ENCODE measurements at places on chromosomes 6 and 20.

- DNase-seq, result no peak
These were observed 75.7 kb downstream of the BMP7 start for GRCh38 chr20:57190536-57191264.

DNA sequence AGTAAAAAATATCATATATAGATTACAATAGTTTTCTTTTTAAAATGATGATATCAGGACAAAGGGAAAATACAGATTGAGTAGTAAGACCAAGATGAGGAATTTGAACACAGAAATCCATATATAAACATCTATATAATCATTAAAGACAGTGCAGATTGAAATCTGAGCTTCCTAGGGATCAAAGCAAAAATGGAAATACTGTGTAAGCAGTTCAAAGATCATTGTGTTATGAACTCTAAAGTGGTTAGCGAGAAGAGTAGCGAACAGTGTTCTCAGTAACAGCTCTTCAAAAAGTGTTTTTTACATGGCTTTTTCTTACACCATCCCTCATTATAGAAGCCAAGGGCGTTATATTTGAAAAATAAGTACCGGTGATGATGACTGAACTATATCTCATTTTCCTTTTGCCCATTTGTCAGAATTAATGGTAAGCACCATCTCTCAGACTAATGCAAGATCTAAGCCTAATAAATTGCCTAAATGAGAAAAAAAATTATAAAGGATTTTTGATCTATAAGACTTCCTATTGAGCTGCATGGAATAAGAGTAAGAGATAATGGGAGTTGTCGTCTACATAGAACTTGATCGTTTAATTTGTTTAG, 226.3 kb downstream of the ZFAND3 start:
- no peak for DNase-seq

GRCh38 chr6:109179507-109179906, 84.2 kb downstream of the CEP57L1 start:
- DNase-seq, result no peak

DNA sequence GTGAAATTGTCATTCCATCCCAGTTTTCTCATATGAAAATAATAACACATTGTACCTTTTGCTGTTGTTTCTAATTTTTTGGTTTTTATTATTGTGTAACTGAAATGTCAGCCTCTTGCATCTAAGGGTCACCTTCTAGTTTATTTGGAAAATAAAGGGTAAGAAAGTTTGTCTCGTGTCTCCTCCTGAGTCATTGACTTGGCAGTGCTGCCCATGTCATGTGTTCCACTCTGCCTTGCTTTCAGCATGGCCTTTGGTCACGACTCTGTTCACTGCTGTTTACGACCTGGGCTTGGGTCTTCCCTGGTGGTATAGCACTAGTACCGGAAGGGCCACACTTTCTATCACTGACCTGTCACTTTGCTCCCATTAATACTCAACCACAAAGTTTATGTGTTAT, 171.4 kb upstream of the RSPO3 start:
- DNase-seq, result no peak

GRCh38 chr6:127291495-127291894, 24.8 kb downstream of the RNF146 start:
- no peak for DNase-seq

- no peak for DNase-seq
These were observed 172.8 kb upstream of the ARG1 start for GRCh38 chr6:131400054-131400778.

GRCh38 chr6:1131285-1132079, 180.4 kb upstream of the FOXQ1 start:
- DNase-seq, result no peak

GRCh38 chr6:152859225-152859624, 108.6 kb downstream of the VIP start:
- no peak for DNase-seq

- DNase-seq, result no peak
These were observed 481.5 kb upstream of the JAG1 start for GRCh38 chr20:11155156-11155756.

DNA sequence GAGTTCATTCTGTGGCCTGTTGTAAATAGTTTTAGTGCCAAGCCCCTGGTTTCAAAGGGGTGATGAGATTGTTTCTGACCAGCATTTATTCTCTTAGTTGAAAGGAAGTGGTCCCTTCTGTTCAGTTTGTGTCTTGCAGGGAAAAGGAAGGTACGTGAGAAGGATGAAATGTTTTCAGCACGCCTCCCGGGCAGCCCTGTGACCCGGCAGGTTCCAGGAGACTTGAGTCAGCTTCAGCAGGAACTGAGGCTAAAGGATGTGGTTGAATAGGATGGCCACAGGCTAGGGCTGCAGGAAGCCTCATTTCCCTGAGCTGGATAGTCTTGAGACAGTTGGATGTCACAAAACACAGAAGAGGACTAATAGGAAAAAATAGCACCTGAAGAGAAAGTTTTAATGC, 132.4 kb upstream of the SYNDIG1 start:
- no peak for DNase-seq

DNA sequence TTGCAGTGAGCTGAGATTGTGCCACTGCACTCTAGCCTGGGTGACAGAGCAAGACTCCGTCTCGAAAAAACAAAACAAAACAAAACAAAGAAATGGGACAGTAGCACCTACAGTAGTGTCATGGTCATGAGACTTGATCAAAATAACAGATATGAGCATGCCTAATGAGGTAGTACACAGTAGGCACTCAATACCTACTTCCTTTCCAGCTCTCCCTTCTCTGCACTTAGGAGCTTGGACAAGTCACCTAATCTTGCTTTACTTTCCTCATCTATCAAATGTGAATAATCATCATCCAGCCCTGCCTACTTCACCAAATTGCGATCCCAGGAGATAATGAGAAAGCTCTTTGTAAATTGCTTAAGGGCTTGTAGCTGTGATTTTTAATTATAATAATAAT, 55.4 kb upstream of the EPB41L1 start:
- no peak for DNase-seq

GRCh38 chr6:39594285-39594684, 130.9 kb downstream of the KIF6 start:
- no peak for DNase-seq

DNA sequence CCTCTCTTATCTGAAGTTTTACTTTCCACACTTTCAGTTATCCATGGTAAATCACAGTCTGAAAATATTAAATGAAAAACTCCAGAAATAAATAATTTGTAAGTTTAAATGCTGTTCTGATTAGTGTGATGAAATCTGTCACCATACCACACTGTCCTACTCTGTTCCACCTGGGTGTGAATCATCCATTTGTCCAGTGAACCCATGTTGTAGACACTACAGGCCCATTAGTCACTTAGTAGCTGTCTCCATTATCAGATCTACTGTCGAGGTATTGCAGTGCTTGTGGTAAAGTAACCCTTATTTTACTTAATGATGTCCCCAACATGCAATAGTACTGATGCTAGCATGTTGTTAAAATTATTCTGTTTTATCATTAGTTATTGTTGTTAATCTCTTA, 29.2 kb upstream of the MMS22L start:
- DNase-seq, result no peak

DNA sequence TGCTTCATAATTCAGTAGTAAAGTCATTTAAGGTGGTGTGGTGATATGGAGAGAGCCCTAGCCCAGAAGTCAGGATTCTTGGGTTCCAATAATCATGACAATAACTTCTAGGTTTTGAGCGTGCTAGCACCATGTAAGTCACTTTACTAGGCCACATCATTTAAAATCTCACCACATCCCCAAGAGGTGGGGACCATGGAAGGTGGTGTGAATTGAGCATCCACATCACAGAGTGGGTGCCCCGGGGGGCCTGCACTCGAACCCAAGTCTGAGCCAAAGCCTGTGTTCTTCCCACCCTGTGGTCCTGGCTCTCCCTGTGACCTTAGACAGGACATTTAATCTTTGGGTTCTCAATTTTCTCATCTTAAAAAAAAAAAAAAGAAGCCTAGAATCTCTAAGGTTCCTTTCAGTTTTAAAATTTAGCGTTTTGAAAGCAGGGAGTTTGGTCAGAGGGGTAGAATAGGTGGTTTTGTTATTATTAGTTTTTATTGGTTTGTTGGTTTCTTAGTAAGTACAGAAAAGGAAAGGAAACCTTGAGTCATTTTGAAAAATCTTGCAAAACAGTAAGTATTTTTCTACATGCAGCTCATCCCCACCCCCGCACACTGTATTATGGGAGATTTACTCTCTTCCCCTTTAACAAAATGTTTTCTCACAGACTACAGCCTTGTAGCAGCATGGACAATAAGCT, 26.4 kb downstream of the ARMC2 start:
- DNase-seq, result no peak

DNA sequence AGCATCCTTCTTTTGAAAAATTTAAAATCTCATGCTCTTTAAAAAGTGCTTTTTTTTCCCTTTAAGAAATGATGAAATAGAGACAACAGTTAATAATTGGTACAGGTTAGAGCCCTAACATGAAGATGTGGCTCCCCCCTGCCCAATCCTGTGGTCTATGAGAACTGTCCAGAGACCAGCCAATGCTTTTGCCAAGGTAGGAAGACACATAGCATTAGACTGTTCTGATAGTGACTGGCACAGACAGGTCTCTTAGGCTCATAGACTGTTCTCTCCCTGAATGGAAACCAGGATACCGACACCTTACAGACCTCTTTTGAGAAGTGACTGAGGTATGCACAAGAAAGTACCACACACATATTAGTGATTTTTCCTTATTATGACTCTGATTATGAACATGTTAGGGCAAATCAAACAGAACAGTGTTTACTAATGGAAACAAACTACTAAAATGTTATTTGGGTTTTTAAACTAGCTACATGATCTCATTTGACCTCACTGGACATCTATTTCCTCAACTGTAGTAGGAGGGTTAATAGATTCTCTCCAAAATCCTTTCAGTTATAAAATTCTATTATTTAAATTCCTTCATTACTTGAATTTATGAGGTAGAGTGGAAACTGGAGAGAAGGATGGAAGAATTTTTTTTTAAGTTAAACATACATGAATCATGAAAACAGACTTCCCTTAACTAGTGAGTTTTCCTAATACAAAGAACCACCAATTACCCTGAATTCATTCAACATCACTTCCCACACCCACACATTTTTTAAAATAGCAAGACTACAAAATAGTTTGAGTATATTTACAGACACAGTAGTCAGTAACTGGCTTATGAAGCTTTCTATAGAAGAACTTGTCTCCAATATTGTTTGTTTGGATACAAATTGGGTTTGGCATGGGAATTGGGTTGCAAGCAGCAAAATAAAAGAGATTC, 120.4 kb downstream of the OGFRL1 start:
- no peak for DNase-seq

DNA sequence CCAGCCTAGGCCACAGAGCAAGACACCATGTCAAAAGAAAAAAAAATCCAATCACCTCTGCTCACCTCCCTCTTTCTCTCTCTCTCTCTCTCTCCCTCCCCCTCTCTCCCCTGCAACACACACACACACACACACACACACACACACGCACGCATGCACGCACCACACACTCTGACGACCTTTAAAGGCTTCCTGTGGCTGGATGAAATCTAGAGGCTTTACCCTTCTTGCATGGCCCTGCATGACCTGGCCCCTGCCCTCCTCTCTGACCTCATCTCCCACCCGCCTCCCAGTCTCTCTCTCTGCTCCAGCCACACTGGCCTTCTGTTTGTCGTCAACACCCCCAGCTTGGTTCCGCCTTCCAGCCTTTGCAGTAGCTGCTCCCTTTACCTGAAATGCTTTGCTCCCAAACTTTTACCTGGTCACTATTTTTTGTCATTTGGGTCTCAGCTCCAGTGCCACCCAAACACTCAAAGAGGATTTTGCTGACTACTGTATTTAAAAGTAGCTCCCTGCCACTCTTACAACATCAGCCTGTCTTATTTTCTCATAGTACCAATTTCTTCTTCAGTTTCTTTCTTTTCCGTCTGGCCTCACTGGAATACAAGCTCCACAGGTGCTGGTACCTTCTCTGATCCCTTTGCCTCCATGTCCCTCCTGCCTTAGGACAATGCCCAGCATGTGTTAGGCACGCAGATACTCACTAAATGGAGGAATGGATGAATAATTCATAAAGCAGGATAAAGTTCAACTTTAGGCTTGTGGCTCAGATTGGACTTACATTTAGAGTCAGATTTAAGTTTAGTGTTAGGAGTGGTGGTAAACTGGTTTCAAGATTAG, 4.3 kb upstream of the LTA start:
- no peak for DNase-seq

DNA sequence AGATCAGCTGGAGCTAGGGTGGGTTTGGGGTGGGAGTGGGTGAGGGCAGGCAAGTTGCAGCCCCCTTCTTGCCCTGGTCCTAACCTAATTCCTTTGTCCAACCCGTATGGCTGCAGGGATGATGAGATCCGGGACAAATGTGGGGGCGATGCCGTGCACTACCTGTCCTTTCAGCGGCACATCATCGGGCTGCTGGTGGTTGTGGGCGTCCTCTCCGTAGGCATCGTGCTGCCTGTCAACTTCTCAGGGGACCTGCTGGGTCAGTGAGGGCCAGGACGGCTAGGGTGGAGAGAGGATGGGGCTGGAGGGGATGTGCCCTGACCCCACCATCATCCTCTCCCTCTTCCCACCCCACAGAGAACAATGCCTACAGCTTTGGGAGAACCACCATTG, 12.0 kb downstream of the TMEM63B start:
- DNase-seq, result no peak

DNA sequence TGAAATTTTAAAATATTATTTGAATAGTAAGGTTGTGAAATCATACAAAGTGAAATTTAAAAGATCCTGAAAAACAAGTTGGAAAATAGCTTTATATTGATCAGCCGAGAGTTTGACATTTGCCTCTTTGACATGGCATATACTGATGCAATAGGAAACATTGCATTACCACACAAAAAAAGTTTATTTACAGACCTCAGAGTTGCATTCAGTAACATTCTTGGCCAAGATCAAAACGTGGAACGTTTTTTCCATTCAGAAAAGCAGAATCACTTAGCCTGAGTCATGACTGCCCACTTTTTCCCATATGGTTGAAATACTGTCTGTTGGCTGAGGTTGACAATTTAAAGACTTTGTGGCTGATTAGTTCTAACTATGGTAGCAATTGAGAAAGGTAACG, 55.1 kb upstream of the BACH2 start:
- no peak for DNase-seq

GRCh38 chr6:8225113-8225512, 122.8 kb upstream of the EEF1E1 start:
- no peak for DNase-seq

DNA sequence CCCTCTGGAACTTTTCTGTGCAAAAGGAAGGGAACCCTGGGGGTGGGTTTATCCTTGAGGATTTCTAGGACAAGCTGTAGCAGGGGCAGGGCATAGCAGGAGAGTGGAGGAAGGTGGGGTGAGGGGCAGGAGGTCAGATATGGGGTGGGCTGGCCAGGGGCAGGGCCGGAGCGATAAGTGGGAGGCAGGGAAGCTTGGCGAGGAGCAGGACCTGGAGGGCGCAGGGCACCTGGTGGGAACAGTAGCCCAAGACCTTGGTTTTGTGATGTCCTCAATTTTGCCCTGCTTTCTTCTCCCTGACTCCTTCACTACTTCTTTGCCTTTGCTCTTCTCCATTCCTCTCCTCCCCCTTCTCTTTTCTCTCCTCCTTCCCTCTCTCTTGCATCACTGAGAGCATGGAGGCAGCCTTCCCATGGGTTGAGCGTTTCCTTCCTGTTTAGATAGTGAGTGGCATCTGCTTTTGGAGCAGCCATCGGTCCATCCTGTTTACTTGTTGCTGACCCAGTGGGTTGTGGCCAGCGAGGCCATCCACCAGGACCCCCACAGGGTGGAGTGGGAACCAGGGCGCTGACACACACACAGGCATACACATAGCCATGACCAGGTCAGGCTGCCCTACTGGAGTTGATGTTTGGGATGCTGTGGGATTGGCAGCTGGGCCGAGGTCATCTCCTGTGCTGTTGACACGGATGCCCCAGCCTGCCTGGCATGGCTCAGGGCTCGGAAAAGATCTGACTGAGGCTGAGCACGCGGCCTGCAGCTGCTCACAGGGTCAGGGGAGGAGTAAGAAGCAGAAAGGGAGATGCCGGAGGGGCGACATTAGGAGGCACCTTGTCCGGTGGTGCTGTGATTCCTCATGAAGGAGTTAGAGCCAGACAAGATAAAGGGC, 121.0 kb upstream of the RNF24 start:
- DNase-seq, result no peak

All from anterior cingulate cortex (tissue), 58 donors.